Stimulated activated CD4-positive, alpha-beta T cell treated with anti-CD3 and anti-CD28 coated beads, Interleukin-1b, Interleukin-23, amount 100 ng/mL, for 48 hours (primary cell): ENCODE measurements at places on chromosomes 4 and X.

DNA sequence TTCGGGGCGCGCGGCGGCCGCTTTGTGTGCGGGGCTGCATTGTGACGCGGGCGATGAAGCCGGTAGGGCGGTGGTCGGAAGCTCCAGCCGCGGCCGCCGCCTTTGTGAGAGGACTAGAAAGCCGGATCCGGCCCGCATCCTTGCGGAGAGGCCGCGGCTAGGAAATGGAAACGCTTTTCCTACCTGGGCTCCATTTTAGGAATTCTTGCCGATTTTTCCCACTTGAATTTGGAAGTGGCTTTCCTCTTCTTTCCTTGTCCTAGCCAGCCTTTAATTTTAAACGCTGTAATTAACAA lies 708 bp downstream of the TMSB4X start:
- peak; percentile 45 for DNase-seq

- DNase-seq = no peak
These were observed 213.6 kb downstream of the PALLD start for GRCh38 chr4:168710353-168710946.

GRCh38 chr4:109916027-109916409 lies 3.3 kb downstream of the EGF start:
- DNase-seq = peak; percentile 16

GRCh38 chr4:57877047-57877458 lies 766.9 kb upstream of the IGFBP7 start:
- DNase-seq = no peak

DNA sequence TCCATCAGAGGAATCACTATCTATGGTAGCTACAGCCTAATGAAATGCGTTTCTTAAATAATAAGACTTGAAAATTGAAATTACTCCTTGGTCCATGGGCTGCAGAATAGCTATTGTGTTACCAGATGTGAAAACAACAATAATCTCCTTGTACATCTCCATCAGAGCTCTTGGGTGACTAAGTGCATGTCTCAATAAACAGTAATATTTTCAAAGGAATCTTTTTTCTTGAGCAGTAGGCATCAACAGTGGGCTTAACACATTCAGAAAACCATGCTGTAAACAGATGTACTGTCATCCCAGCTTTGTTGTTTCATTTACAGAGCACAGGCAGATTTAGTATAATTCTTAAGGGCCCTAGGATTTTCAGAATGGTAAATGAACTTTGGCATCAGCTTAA lies 67.3 kb downstream of the GLUD2 start:
- no peak for DNase-seq

- DNase-seq = no peak
These were observed 40.2 kb upstream of the EPGN start for GRCh38 chr4:74267998-74268606.
